ENCODE measurements at places on chromosomes 4 and X.

DNA sequence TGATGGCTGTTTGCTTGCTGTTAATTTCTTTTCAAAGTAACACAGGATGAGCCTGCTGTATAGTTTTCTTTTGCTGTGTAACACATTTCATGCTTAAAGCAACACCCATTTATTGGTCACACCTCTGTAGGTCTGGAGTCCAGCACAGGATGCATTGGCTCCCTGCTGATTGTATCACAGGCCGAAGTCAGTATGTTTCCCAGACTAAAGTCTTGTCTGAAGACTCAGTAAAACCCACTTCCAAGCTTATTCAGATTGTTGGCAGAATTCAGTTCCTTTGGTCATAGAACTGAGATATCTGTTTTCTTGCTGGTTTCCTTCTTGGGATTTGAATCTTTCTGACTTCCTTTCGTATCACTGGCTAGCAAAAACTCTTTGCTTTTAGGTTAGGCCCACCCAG lies 54.3 kb downstream of the LRP2BP start:
- DNase-seq: no peak

- no peak for DNase-seq
These were observed 26.7 kb downstream of the HERC3 start for GRCh38 chr4:88618782-88619485.

DNA sequence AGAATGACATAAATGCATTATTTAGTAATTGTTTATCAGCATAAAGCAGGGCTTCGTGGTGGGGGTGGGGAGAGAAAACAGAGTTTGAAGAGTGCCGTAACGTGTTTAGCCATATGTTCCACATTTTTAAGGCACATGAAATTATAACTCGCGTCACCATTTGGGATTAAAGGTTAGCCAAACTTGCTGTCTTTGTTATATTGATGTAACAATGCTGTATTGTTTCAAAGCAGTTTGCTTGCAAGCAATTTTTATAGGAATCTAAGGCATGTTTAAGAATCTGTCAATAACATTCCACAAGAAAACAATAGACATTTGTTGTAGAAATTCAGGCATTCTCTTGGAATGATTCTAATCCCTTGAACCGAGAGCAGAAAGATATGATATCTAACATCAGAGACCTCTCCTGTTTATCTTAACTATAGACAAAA lies 78.3 kb downstream of the CLDN22 start:
- no peak for DNase-seq

- DNase-seq: no peak
These were observed 15.8 kb downstream of the DCUN1D4 start for GRCh38 chr4:51858605-51859202.

DNA sequence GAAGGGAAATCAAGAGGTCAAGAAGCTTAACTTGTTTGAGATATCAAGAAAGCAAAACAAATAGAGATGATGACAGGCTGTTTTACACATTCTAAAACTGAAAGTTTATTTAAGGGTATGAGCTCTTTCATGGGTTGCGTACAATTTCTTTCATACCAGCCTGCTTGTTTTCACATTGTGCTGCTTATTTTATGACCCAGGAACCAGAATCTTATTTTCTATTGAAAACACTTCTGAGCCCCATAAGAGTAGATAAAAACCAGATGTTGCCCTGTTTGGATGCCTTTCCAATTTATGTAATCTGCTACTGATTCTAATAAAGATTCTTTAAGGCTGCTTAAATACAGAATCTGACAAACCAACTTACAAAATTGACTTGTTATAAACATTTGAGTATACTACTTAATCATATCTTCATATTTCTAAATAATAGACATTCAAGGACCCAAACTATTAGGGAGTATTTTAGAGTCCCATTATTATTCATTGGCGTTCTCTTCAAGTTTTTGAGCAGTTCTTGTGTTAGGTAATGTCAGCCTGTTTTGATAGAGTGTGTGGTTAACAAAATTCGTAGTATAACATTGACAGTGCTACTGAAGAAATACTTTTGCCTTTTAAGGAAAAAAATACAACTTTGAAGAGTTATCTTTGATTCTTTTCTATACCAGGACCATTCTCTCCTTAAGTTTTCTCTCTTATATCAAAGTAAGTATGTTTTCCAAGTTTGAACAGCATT lies 74.4 kb downstream of the PDLIM5 start:
- no peak for DNase-seq

DNA sequence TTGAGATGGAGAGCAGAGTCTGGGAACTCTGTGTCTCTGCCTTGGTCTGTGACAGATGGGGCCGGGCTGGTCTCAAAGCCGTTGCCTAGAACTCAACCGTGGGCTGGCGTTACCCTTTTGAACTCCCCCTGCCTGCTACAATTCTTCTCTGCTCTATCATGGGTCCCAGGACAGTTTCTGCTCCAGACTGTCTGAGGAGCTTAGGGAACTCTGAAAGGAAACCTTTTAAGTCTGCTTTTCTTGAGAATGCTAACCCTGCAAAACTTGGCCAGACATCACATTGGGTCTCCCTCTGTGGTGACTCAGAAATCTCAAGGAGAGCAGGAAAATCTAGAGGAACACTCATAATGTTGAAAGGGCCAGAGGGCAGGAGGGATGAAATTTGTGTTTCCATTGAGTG lies 240.6 kb downstream of the CBR4 start:
- no peak for DNase-seq

DNA sequence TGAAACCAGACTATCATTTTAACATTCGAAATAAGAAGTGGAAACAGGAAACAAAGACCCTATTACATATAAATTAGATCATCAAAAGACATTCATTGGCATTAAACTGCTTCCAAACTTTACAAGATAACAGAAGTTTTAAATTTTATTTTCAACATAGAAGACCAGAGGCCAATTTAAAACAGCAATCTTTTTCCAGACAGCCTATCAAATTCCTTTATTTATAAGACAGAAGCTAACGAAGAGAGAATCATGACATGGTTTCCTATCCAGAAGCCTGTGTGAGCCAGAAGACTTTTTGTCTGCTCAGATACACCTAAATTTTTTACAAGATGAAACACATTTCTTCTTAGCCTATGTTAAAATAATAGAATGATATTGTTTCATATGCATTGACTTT lies 291.9 kb downstream of the PPP3CA start:
- no peak for DNase-seq

DNA sequence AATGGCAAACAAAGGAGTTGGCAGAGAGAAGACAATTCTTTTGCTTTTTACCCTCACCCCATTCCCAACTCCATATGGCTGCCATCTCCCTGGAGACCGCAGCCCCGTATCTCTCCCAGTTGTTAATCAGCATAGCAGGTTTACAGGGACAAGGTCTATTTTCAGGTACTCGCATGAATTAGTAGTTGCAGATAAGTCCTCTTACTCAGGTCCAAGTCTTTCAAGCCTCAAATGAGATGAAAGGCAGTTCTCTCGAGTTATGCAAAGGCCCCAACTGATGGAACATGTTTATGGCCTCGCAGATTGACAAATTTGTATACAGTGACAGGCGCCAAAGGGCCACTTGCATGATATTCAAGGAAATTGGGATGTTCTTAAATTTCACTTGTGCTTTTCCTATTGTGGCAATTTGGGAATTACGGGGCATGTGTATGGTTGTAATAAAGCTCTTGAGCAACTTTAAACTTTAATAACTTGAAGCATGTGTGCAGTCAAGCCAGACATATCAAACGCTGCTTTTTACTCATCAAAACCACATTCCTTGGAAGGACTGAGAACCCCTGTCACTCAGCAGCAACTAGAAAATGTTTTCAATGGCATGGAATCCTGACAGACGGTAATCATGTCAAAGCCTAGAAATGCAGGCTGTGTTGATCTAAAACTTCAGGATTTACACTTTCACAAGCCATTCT lies 45.1 kb downstream of the KDR start:
- DNase-seq: no peak

DNA sequence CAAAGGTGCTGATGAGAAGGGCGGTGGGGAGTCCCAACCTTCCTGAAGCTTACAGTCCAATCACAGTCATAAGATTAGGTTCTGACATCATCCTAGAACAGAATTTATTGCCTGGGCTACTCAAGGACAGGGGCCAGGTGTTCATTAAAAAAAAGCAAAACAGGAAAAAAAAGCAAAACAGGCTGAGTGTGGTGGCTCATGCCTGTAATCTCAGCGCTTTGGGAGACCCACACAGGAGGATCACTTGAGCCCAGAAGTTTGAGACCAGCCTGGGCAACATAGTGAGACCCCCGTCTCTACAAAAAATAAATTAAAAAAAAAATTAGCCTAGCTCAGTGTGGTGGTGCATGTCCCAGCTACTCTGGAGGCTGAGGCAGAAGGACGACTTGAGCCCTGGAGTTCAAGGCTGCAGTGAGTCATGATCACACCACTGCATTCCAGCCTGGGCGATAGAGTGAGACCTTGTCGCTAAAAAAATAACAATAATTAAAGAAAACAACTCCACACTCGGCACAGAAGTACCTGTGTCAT lies 3.0 kb downstream of the RAB9A start:
- DNase-seq: no peak

GRCh38 chr4:35493977-35494376 lies 750.3 kb downstream of the ARAP2 start:
- no peak for DNase-seq

DNA sequence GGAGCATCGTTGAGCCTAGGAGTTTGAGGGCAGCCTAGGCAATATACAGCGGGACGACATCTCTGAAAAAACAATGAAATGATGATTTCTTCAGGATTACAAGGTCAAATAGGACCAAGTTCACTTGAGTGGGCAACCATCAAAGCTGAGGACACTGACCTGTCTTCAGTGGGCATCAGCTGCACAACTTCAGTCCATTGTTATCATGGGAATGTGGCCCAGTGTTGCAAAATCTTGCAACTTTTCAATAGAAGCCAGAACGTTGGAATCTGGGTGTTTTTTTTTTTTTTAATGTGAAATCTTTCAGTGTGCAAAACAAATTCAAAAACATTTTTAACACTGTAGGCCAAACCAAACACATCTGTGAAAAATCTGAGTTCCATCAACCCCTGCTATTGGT lies 155.4 kb upstream of the PLAC1 start:
- DNase-seq: no peak

DNA sequence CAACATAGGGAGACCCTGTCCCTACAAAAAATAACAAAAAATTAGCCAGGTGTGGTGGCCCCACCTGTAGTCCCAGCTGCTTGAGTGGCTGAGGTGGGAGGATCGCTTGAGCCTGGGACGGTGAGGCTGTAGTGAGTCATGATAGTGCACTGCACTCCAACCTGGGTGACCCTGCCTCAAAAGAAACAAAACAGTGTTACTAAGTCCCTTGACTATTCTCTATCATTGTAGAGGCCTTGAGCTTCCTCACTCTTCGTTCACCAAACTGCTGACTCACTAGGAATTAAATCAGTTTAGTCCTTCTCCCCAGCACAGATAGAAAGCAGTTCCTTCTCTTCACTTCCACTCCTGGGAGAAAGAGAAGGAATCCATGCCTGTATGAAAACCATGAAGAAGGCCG lies 14.5 kb downstream of the CDS1 start:
- no peak for DNase-seq

DNA sequence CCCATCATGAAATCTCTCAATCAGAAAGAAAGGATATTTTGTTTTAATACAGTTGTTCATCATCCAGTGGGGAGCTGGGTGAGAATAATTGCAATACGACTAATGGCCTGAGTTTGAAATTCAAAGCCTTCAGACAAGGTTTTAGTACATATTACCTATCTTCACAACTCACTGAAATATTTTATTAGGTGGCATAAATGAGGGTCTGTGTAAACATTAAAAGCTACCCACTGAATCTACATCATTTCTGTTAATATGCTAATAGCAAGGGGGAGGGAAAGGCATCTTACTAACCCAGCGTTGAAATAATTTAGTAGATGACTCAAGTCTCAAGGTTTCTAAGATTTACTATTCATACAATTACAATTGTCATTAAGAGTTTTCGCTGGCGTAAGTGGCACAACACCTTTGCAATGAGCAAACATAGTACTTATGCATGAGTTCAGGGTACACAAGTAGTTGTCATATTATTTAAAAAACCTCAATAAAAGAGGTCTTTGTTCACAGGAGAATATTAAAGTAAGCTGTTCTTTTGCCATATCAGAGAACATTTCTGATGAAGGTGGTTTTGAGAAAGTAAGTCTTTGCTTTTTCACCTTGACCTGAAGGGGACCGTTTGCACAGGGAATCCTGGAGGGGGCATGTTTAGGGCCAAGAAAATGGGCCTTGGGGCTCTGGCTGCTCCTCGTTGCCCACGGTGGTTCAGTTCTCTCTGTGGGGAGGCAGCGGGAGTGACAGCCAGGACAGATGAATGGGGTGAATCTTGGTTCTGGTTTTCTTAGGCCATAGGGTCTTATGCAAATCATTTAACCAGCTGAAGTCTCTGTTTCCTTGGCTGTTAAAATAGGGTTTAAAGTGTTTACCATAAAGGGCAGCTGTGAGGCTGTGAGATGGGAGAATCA lies 4.5 kb upstream of the RHOH start:
- no peak for DNase-seq

GRCh38 chr4:26369132-26369531 lies 48.3 kb downstream of the RBPJ start:
- no peak for DNase-seq

- no peak for DNase-seq
These were observed 36.6 kb downstream of the HELT start for GRCh38 chr4:185054886-185055285.

- DNase-seq: no peak
These were observed 55.4 kb downstream of the TRIM2 start for GRCh38 chr4:153259661-153260060.

DNA sequence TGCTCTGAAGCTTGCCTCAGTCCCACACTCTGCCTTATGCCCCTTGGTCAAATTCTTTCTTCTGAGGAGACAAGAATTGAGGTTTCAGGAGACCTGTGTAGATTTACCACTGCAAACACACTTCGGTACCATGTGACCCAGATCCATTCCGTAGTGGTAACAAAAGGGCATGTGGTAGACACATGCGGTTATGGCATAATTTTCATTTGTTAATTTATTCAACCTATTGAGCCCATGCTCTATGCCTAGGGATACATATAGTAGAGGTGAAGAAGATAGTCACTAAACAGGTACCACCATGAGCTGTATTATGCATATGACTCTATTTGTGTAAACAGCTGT lies 190.9 kb downstream of the NDST4 start:
- no peak for DNase-seq

GRCh38 chrX:74293343-74293946 lies 10.5 kb upstream of the ZCCHC13 start:
- no peak for DNase-seq

DNA sequence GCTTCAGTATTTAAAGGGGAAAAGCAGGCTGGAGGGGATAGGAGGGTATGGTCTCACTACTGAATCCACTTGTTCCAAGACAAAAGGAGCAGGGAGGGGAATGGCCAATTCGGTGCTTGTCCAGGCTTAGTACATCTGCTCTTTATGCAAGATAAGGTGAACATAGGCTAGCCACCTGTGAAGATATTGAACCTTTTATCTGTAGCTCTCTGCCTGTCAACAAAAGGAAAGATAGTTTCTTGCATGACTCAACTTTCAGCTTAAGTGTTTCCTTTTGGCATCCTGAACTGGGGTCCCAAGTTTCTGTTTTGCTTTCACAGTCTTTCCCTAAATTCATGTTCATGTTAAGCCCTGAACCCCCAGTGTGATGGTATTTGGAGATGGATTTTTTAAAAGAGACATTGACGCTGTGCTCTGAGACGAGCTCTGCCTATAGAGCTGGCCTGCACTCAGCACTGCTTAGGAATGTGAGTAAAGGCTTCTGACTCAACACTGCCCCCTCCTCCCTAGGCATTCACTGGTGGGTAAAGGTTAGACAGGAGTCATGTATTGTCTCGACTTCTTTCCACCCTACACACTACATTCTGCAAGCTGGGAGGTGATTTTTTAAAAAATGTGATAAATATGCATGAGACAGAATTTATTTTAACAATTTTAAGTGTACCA lies 28.2 kb downstream of the FAM149A start:
- DNase-seq: no peak

- DNase-seq: no peak
These were observed 93.4 kb upstream of the ENPP6 start for GRCh38 chr4:184310881-184311709.

- DNase-seq: no peak
These were observed 200.0 kb downstream of the TBCK start for GRCh38 chr4:106116025-106116424.

Data from HFF-Myc (cell line).